ENCODE measurements at places on chromosomes 2 and 18. TPM values are rescaled to one million over a fixed set of nuclear protein-coding genes. Genes with fewer than 3 reads are reported as not detected.

GRCh38 chr2:60540074-60540473 is 13.4 kb downstream of the BCL11A start:
- H3K27ac ChIP-seq: no peak overlapping the region
- H3K4me3 ChIP-seq: no peak overlapping the region
- H3K4me1 ChIP-seq: no peaks in the 10 kb centered on the region
- no peaks in the 10 kb centered on the region for H3K27me3 ChIP-seq
- DNase-seq: no peak

GRCh38 chr18:80178935-80179818 is 68.1 kb downstream of the PARD6G start:
- no peaks in the 10 kb centered on the region for H3K36me3 ChIP-seq
- H3K27ac ChIP-seq: no peak overlapping the region
- no peak for DNase-seq
- no peaks in the 10 kb centered on the region for H3K4me1 ChIP-seq
- no peak overlapping the region for H3K4me3 ChIP-seq

DNA sequence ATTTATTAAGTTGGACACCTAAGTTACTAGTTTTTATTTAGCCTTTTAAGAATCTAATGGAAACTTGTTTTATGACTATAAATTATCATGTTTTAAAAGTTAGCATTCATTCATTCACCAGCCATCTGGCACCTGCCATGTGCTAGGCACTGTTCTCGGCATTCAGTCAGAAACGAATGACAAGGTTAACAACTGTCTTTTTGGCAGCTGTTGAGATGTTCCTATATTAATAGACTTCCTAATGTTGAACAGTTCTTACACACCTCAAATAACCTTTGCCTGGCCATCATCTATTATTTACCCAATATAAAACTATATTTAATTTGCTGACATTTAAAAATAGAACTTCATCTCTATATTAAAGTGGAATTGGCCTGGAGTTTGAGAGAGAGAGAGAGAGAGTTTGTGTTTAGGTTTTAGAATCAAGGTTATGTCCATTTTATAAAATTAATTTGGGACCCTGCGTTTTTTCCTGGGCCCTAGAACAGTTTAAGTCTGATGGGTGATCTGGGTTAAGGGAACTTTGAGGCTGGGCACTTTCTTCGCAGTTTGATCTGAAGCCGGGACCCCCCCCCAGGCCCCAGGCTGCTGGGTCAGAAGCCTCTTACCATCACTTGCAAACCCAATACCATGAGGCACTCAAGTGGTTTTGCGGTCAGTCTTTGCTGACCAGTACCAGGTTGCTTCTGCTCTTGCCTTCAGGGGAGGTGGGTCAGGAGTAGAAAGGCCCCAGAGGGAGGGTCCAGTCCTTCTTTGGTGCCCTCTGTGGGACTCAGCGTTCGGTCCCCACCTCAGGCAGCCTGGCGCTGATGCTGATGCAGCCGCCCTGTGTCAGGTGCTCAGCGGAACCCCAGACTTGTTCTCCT is 48.3 kb upstream of the ASB1 start:
- H3K27ac ChIP-seq: no peak overlapping the region
- DNase-seq: no peak
- H3K4me3 ChIP-seq: no peak overlapping the region
- H3K27me3 ChIP-seq: no peaks in the 10 kb centered on the region

DNA sequence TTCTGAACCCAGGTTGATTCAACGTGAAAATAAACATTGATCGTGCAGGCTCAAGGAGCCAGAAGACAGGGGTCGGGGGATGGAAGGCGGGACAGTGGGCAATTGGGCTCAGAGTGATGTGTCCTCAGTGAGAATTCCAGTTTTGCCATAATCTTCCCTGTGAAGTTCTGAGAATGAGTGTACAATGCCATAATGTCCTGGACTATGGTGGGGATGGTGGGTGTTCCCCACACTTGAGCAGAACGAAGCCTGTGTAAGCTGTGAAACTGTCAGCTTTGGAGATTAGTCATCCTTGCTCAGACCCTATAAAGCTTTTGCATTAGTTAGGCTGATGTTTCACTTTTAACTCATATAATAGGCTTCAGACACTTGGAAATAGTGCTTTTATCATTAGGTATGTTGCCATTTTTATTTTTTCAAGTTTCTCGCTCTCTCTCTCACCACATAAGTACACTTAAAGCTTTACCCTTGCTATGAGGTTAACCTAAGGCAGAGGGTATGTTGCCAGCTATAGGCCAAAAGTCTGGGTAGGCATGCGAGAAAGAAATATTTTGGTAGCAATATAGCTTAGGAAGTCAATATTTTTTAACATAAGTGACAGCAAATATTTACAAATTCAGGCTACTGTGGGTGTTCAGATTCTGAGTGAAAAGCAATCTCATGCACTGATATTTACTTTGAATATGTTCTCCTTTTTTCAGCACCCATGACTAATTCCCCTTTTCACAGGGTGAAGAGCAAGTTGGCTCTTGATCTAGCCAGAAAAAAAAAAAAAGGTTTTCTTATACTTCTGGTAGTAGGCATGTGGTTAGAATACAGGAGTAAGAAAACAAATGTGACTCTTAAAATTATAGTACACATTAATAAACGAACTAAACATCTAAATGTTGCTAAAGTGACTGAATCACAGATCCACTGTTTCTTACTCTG is 47.2 kb downstream of the CDC42EP3 start:
- no peak overlapping the region for H3K27ac ChIP-seq
- no peaks in the 10 kb centered on the region for H3K4me1 ChIP-seq
- no peak overlapping the region for H3K4me3 ChIP-seq
- H3K36me3 ChIP-seq: no peaks in the 10 kb centered on the region
- H3K27me3 ChIP-seq: no peaks in the 10 kb centered on the region

DNA sequence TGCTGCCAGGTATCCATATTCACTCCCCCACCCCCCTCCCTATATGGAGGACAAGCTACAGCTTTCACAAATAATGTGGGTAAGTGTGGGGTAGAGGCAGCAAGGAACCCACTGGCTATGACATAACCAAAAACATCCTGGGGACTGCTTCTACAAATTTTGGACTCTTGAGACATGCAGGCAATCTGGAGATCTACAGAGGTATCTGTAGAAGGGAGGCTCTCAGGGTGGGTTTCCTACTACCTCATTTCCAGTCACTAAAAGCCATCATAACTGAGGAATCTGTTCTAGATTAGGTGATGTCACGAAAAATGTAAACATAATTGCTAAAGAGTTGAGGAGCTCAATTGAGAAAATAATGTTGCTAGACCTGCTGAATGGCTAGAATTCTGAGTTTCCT is 46.8 kb upstream of the WIPF1 start:
- no peak overlapping the region for H3K27ac ChIP-seq
- H3K36me3 ChIP-seq: no peaks in the 10 kb centered on the region

- DNase-seq: no peak
- no peak overlapping the region for H3K27ac ChIP-seq
- no peaks in the 10 kb centered on the region for H3K36me3 ChIP-seq
- no peaks in the 10 kb centered on the region for H3K4me1 ChIP-seq
- no peaks in the 10 kb centered on the region for H3K27me3 ChIP-seq
These were observed 61.7 kb upstream of the IL1R2 start for GRCh38 chr2:101930019-101930418.

- H3K4me3 ChIP-seq: no peak overlapping the region
- H3K27ac ChIP-seq: no peak overlapping the region
- no peak for DNase-seq
These were observed 73.7 kb upstream of the MAP3K20 start for GRCh38 chr2:173001664-173002604.

GRCh38 chr2:122754561-122754960 is 999.1 kb downstream of the TSN start:
- DNase-seq: no peak
- H3K4me3 ChIP-seq: no peak overlapping the region
- no peaks in the 10 kb centered on the region for H3K36me3 ChIP-seq
- no peaks in the 10 kb centered on the region for H3K27me3 ChIP-seq

- no peaks in the 10 kb centered on the region for H3K27me3 ChIP-seq
- no peak overlapping the region for H3K4me3 ChIP-seq
- no peak overlapping the region for H3K27ac ChIP-seq
- peaks cover 14% of the 10 kb centered on the region for H3K4me1 ChIP-seq
- DNase-seq: no peak
- H3K36me3 ChIP-seq: no peaks in the 10 kb centered on the region
These were observed 46.1 kb downstream of the SERTAD2 start for GRCh38 chr2:64607381-64608304.

DNA sequence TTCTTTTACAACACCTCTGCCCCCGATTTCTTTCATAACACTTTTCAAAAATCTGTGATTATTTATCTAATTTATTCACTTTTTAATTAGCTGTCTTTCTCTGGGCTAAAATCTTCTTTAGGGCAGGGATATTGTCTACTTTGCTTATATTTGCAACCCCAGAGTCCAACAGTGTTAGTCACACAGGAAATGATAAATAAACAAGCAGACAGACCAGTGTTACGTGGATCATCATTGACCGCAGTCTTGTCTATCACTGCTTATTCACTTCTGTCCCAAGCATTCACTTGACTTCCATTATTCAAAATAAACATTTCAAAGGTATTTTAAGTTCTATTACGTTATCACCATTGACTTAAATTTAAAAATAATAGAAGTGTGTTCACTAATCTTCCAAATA is 237.6 kb upstream of the UBE2E3 start:
- H3K36me3 ChIP-seq: no peaks in the 10 kb centered on the region
- H3K27me3 ChIP-seq: no peaks in the 10 kb centered on the region
- H3K4me3 ChIP-seq: no peak overlapping the region

DNA sequence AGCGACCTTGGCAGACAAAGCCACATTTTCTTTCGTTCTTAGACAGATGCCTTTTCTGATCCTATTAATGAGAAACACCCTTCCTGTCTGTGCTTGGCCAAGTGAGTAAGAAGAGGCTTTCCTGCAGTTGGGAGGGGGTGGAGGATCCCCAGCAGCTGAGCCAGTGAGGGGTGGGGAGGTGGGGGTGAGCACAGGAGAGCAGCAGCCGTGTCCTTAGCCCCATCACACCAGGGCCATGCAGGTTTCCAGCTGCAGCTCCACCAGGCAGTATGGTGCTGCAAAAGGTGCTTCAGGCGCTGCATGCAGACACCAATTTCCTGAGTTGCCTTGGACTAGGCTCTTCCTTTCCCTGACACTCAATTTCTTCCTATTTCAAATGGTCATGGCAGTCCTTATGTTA is 123.3 kb upstream of the SIX2 start:
- no peaks in the 10 kb centered on the region for H3K36me3 ChIP-seq
- H3K27ac ChIP-seq: no peak overlapping the region
- no peak overlapping the region for H3K4me3 ChIP-seq
- DNase-seq: no peak
- no peaks in the 10 kb centered on the region for H3K27me3 ChIP-seq
- H3K4me1 ChIP-seq: no peaks in the 10 kb centered on the region

GKN1 gene
- not detected for total RNA-seq

GALNT13 gene
- not detected for total RNA-seq

SS18 gene
- 46.0 TPM for total RNA-seq

DNA sequence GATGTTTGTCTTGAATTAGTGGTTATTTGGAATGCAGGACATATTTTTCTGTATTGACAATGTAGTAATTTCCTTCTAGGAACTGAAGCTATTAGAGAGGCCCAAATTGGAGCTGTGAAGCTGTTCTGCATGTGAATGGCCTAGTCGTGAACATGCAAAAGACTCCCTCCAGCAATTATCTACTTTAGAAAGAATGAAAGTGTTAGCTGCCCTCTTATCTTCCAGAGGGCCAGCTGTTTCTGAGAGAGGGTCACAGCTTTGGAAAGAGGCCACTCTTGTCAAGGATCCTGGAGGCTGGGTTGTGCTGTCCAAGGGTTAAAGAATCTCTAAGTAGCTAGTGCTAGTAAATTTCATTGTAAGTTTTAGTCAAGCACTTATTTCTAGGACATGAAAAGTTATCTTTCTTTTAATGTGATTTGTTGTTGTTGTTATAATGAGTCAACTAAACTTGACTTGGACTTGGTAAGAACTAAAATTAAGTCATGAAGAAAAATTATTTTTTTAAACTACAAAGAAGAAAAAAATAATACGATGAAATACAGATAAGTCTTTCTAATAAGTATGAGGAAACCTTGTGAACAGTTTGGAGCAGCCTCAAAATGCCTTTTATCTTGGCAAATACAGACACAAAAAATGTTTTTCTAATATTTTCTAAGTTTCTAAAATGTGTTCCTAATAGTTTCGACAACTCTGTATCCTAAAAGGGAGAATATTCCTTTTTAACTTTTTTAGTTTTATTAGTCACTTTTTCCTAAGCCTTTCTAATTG is 36.8 kb downstream of the DPP4 start:
- no peaks in the 10 kb centered on the region for H3K4me1 ChIP-seq
- DNase-seq: no peak
- no peak overlapping the region for H3K27ac ChIP-seq
- no peaks in the 10 kb centered on the region for H3K27me3 ChIP-seq

MAP3K19 gene
- not detected for total RNA-seq

PLGLB2 gene
- 426 TPM for total RNA-seq

GRCh38 chr2:167827352-167828097 is 419.9 kb downstream of the STK39 start:
- H3K4me1 ChIP-seq: peaks cover 17% of the 10 kb centered on the region
- no peaks in the 10 kb centered on the region for H3K36me3 ChIP-seq
- DNase-seq: peak; percentile 83
- no peak overlapping the region for H3K4me3 ChIP-seq

DNA sequence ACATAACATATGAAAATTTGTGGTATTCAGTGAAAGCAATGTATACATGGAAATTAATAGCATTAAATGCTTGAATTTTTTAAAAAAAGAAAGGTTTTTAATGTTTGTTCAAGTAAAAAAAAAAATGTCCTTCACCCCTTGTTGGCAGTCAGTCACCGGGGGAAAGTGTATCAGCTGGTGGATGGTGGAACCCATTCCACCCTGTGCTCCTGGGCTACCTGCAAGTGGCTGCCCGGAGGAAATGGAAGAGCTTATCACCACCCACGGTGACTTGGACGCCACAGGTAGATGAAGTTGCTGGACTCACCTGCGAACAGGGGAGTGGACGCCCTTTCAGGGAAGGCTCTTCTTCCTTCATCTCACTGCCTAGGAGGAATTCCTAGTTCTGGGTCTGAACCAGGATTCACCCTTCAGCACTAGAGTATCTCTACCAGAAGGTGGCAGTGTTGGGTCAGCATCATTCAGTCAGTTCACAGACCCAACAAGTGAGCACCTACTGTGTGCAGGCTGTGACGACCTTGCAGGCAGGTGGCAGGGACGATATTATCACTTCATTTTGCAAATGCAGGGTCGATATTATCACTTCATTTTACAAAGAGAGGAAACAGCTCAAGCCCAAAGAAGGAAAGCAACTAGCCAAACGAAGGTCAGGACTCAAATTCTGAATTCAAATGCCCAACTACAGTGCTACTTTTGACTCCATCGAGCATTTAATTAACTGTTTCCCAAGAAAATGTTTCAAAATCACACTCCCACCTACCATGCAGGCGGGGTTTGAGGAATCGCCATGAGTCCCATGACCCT is 35.8 kb downstream of the CIB4 start:
- no peaks in the 10 kb centered on the region for H3K36me3 ChIP-seq
- H3K27ac ChIP-seq: no peak overlapping the region
- H3K4me3 ChIP-seq: no peak overlapping the region
- no peaks in the 10 kb centered on the region for H3K4me1 ChIP-seq
- no peaks in the 10 kb centered on the region for H3K27me3 ChIP-seq

DNA sequence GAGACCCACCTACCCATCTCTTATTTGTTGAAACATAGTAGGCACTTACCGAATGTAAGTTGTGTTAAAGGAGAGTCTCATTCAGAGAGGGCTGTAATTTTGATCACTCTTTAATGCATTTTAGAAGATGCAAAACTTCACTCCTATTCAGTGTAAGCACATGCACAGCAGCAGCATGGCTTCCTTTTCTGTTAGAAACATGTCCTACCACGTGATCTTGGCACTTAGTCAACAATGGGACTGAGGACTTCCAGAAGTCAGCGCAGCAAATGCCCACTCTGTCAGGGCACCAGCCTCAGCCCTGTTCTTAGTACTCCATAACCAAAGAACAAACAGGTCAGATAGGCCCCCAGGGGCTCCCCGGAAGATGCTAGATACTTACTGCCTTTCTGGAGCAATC is 456.5 kb downstream of the METTL4 start:
- H3K27me3 ChIP-seq: no peaks in the 10 kb centered on the region
- H3K4me3 ChIP-seq: no peak overlapping the region
- DNase-seq: no peak
- no peaks in the 10 kb centered on the region for H3K36me3 ChIP-seq
- H3K4me1 ChIP-seq: no peaks in the 10 kb centered on the region

All from right lobe of liver (tissue), 6 donors.